ENCODE measurements at places on chromosomes 4 and X.

DNA sequence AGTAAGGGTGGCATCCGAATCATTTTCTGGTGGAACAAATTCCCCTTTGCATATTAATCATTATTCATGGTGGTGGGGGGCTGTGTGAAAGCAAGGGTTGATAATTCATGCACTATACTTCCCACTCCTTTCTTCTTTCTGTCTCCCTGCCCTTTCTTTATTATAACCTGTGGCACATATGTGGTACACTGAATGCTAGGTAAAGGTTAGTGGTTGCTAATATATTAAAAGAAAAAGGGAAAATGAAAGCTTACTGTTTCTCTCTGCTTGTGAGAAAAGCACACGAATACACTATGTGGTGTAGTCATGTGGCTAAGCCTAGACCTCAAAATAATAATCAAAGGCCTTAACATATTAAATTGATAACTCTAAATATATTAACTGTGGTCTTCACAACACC is 178.4 kb upstream of the RPS6KA3 start:
- DNase-seq: no peak

DNA sequence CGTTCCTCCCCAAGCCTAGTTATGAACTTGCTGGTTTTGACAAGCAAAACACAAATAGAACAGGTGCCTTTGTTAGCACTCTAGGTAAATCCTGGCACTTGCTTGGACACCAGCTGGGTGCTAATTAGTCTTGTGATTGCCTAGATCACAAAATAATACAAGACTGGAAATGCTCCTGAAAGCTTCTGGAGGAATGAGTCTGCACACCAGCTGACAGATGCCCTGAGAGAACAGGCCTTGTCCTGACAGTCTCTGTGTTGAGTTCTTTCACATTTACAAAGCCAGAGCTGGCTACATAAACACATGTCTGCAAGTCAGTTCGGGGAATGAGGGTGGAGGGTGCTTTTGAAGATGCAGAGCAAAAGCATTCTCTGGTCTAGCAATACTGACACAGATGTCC is 93.8 kb downstream of the ELOVL6 start:
- DNase-seq: no peak

- no peak for DNase-seq
These were observed 37.8 kb downstream of the RNF175 start for GRCh38 chr4:153722036-153722435.

- DNase-seq: no peak
These were observed 83.1 kb upstream of the TEX13D start for GRCh38 chrX:124249345-124249744.

DNA sequence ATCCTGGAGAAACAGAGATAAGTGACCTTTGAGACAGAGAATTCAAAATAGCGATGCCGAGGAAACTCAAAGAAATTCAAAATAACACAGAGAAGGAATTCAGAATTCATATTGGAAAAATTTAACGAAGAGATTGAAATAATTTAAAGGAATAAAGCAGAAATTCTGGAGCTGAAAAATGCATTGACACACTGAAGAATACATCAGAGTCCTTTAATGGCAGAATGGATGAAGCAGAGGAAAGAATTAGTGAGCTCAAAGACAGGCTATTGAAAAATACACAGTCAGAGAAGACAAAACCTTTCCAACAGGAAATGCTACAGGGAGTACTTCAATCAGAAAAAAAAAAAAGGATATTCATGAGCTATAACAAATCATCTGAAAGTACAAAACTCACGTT is 185.8 kb downstream of the PARM1 start:
- no peak for DNase-seq

DNA sequence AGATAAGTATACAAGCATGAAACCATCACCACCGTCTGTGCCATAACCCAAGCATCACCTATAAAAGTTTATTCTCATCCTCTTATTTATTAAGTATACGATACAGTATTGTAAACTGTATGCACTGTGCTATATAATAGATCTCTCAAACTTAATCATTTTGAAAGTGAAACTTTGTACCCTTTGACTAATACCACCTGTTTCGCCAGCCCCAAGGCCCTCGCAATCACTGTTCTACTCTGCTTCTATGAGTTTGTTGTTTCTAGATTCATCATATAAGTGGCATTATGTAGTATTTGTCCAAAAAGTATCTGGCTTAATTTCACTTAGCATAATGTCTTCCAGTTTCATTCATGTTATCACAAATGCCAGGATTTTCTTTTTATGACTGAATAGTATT is 72.1 kb upstream of the DOCK11 start:
- DNase-seq: no peak

DNA sequence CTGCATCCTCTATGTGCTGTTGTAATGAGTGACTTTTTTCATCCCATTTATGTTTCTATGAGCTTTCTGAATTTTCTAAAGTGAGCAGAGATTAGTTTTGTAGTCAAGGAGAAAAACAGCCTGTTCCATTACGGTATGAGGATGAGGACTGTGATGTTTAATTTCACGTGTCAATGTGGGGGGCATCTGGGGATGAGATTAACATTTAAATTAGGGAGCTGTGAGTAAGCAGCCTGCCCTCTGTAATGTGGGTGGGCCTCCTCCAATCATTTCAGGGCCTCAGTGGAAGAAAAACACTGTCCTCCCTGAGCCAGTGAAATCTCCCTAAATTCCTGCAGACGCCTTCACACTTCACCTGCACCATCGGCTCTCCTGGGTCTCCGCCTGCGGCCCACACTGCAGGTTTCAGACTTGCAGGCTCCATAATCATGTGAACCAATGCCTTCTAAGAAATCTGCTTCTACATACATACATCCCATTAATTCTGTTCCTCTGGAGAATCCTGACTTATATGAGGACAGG is 121.7 kb downstream of the AFAP1 start:
- no peak for DNase-seq

DNA sequence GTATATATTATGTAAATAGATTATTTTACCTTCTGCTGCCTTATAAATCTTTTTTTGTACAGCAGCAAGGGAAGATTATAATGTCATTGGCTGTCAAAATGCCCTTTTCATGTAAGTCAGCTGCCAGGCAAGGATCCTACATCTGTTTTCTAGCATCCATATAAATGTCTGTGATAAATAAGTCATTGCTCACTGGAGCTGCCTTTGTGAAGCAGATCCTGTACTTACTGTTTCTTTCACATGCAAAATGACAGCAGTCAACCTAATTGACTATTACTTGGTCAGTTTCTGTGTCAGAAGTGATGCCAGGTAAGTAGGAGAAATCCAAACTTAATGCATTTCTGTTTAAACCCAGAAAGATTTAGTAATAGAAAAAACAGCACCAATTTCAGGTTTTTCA is 620.7 kb downstream of the RPA4 start:
- no peak for DNase-seq

DNA sequence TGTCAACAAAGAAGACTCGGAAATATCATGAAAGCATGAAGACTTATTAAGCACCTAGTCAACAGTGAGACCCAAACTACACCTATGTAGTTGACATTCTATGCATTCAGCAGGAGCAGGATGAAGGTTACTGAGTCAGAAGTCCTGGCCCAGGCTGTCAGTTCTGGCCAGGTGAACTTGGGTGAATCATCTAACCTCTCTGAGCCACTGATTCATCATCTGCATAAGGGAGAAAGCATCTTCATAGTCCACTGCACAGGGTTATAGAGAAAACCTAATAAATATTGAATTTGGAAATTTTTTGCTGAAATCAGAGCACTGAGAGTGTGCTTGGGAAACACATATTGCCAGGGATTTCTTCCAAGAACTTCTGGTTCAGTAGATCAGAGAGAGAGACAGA is 296.0 kb upstream of the SFRP2 start:
- no peak for DNase-seq

Data from WERI-Rb-1 (cell line).